ENCODE measurements at places on chromosomes 16 and 17.
A peak's percentile ranks its signal among the peaks of the same experiment; 100 is the strongest.

GRCh38 chr17:40443196-40443987 is at the start of gene IGFBP4:
TSS of gene IGFBP4 (plus strand) at chr17:40443450. CDS start at chr17:40443736, 286 bp downstream.
- DNase-seq: peak; percentile 83

GRCh38 chr17:3544365-3544764 is 13.2 kb downstream of the TRPV3 start:
- DNase-seq: no peak

GRCh38 chr16:9843424-9844018 is 338.7 kb downstream of the GRIN2A start:
- peak; percentile 42 for DNase-seq

DNA sequence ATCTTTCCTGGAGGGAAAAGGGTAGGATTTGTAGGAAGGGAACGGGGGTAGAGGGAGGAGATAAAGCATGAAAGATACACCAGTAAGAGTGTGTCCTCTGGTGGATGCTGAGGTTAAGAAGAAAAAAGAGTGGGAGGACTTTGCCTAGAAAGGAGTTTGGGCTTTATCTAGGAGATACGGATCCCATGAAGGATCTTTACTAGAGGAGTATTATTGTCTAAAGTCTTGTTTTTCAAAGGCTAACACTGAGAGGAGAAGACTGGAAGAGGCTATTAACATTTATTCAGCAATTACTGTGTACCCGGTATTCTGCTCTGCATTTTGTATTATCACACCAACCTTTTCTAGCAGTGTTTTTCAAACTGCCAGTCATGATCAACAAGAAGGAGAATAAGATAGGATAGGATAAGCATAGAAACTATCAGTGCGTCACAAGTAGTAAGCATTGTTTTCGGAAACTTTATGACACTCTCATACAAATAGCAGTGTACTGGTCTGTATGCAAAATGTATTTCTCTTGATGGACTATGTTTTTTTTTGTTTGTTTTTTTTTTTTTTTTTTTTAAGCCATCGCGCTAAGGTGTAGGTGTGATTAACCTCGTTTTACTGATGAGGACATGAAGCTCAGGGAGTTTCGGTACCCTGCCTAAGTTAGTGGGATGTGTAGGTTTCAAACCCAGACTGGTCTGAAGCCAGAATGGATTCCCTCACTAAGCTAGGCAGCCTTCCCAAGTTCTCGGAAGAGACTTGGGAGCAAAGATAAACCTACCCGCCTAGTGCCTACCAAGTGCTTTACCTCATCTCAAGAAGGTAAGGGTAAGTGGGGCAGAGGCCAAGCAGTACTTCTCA is 1.3 kb upstream of the SP2 start:
- DNase-seq: no peak

- DNase-seq: no peak
Observed at GRCh38 chr17:18323007-18323406, 7.9 kb downstream of the SMCR8 start.

DNA sequence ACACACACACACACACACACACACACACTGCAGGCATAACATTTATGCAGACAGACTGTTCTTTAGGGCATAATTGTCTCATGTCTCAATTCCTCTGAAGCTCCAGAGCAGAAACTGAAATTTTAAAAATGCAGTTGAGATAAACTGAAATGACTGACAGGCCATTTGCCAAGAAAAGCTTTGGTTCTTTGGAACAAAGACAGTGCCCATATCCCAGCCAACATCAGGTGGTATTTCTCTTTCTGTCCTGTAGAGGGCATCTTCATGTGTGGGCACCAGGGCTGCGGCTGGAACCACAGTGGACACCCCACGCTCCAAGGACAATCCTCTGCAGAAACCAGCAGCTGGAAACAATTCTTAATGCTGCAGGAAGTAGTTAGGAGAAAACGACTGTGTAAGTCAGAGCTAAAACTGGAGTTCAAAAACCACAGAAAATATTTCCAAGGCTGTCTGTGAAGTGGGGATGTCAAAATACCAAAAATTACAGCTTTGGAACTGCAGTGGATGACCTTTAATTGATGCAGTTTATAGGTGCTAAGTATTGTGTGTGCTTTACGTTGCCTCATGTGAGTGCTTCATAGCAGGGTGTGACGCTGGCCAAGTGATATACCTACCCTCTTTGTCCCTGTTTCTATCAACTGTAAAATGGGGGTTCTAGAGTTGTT is 10.6 kb upstream of the MEFV start:
- peak; percentile 47 for DNase-seq
